ENCODE measurements at places on chromosomes 16 and 17. TPM values are rescaled to one million over a fixed set of nuclear protein-coding genes. Genes with fewer than 3 reads are reported as not detected.
A peak's percentile ranks its signal among the peaks of the same experiment; 100 is the strongest.

DNA sequence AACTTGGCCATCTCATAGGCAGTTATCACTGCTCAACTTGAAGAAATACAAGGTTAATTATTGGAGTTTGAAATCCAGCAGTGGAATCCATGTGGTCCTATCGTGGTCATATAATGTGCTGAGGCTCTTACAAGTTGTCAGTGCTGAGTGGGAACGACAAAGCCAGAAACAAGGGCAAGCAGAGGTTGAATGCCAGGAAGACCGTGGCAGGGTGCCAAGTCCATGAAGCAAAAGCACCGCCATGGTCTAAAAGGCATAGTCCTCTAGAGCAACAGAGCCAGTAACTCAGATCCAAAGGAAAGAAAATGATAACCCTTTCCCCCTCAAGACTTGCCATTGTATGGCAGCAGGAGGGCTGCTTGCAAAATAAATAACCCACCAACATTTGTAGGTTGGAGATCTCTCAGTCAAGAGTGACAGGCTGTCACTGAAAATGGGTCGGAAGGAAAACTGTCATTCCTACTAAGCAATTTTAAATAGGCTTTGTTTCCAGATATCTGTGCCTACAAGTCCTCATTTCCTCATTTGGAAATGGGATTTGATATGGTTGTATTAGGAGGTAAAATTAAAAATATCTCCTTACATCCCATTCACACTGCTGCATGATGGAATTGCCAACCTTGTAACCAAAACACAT is 36.4 kb upstream of the HSBP1 start:
- H3K36me3 ChIP-seq: no peaks in the 10 kb centered on the region
- H3K4me3 ChIP-seq: no peak overlapping the region
- no peaks in the 10 kb centered on the region for H3K4me1 ChIP-seq
- peaks cover 5% of the 10 kb centered on the region for H3K27me3 ChIP-seq
- no peak overlapping the region for H3K27ac ChIP-seq

The ZNF286A gene
- 24.5 TPM for total RNA-seq

The HS3ST6 gene
- total RNA-seq: not detected

DNA sequence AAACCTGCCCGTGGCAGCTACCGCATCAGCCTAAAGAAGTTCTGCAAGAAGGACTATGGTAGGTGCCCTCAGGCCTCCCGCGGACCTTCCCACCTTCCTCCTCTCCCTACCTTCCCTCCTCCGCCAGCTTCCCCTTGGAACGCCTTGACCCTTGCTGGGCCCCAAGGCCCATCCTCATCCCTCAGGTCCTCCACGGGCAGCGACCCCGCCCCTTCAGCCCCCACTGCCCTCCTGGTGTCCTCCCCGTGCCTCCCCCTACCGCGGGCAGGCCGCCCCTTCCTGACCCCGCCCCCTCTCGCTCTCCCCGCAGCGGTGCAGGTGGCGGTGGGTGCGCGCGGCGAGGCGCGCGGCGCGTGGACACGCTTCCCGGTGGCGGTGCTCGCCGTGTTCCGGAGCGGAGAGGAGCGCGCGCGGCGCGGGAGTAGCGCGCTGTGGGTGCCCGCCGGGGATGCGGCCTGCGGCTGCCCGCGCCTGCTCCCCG is 1.4 kb upstream of the TBC1D24 start:
- H3K27me3 ChIP-seq: peaks cover 28% of the 10 kb centered on the region
- DNase-seq: no peak
- no peaks in the 10 kb centered on the region for H3K36me3 ChIP-seq
- peaks cover 20% of the 10 kb centered on the region for H3K4me1 ChIP-seq
- peak overlapping the region; percentile 38 for H3K4me3 ChIP-seq

All from activated CD4-positive, alpha-beta memory T cell treated with anti-CD3 and anti-CD28 coated beads for 36 hours (primary cell).